ENCODE measurements at places on chromosomes 12 and 14.

DNA sequence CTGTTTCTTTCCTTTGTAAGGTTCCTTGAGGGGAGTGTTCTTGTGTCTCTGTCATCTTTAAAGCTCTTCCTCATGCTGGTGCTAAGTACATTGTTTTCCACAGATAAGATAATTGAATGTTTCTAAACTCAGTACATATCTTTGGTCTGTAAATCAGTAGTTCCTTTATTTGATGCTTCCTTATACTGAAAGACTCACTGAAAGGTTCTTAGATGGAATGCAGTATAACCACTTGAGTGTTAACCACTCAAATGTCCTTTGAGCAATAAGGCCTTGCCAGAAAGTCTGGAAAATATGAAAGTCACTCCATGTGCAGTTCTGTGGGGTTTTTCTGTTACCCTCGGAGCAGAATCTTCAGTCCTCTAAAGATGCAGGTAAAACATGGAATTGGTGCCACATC lies 23.0 kb upstream of the RNU6-8 start:
- DNase-seq = no peak

DNA sequence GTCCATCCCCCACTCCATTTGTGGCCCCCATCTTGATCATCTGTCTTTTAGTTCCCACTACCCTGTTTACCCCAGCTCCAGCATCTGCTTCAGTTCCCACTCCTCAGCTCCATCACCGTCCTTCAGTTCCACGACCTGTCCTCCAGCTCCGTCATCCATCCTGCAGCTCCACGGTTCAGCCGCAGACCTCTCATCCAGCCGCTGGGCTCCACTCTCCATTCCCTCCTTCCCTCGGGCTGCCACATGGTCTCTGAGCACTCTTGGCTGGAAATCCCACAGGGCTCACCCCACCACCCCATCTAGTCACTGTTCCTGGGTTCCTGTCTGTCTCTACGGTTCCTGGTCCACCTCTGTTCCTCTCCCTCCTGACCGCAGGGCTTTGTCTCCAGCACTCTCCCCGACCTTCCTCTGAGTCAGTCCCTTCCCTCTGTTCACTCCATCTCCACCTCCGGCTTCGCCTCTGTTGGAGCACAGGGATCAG lies 3.3 kb upstream of the P3H3 start:
- no peak for DNase-seq

- DNase-seq = no peak
These were observed 29.7 kb downstream of the SFSWAP start for GRCh38 chr12:131740626-131741025.

DNA sequence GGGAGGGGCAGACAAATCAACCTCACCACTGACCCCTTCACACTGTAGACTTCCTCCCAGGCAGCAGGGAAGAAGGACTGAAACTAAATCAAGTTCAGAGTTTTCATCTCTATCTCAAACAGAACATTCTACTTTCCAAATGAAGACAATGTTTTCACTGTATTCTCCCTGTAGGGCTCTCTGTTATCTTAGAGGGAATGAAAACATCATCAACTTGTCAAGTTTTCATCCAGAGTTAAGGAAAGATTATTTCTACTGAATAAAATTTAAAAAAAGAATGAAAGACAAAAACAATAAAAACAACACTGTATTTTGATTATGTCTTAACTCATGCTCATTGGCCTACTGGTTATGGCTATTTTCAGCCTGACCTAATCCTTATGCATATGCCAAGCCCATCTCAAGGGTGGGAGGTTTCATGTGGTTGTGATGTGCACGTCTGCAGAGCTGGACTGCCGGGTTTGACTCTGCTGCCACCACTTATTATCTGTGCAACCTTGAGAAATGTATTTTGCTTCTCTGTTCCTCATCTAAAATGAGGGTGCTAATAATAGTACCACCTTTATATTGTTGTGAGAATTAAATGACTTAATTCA lies 152.0 kb upstream of the AVPR1A start:
- no peak for DNase-seq

- no peak for DNase-seq
These were observed 36.0 kb downstream of the AMN start for GRCh38 chr14:102958461-102958860.

- DNase-seq = no peak
These were observed 374.7 kb downstream of the DIO2 start for GRCh38 chr14:79836577-79836976.

DNA sequence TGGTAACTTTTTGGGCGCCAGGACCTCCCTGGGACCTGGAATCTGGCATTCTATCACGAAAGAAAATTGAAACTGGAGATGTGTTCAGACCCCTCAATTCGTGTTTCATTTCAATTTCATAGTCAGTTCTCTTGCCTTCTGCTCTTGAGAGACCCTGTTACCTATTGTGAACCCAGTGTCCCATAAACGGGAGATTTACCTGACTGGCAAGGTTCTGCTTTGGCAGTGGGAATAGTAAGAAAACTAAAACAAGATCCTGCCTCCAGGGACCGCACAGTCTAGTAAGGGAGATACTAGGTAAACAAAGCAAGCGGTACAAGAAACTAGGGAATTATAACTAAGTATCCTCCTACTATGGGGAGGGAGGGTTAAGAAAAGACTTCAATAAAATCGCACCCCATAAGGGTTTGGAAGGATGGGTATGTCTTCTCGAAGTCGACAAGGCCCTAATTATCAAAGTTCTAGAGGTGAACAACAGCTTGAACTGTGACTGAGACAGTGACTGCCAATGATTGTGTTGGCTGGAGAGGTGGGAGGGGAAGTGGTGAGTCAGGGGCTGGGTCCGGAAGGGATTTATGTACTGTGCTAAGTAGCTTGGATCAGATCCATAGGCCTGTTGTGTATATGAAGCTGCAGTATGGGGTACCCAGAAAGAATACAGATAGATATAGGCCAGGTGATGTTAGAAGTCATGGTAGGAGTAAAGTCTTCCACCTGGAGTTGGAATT lies 754 bp downstream of the ACSS3 start:
- DNase-seq = no peak

DNA sequence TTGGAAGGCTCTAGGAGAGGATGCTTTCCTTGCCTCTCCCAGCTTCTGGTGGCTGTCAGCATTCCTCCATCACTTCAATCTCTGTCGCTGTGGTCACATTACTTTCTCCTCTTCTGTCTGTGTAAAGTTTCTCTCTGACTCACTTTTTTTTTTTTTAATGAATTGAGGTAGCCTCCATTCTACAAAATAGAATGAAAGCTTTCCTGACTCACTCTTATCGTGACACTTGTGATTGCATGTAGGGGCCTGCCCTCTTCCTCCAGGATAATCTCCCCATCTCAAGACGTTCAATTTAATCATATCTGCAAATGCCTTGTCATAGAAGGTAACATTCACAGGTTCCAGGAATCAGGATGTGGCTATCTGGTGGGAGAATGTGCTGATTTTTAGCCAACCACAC lies 153.5 kb upstream of the HMGA2 start:
- DNase-seq = no peak

DNA sequence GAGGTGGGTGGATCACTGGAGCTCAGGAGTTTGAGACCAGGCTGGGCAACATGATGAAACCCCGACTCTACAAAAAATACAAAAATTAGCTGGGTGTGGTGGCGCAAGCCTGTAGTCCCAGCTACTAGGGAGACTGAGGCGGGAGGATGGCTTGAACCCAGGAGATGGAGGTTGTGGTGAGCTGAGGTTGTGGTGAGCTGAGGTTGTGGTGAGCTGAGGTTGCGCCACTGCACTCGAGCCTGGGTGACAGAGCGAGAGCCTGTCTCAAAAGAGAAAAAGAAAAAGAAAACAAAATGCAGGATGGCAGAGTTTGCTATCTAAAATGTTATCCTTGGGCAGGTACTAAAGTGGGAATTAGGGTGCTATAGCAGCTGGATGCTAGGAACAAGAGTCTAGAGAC lies 10.8 kb upstream of the GPRC5A start:
- DNase-seq = no peak
